Trophoblast cell (in vitro differentiated cells and primary cell): ENCODE measurements at places on chromosomes 5 and 9.
A peak's percentile ranks its signal among the peaks of the same experiment; 100 is the strongest.

GRCh38 chr5:17846496-17846895 lies 212.2 kb downstream of the TAF11L14 start:
- no peaks in the 10 kb centered on the region for H3K36me3 ChIP-seq
- DNase-seq: no peak
- no peaks in the 10 kb centered on the region for H3K27me3 ChIP-seq
- no peak overlapping the region for H3K27ac ChIP-seq
- no peak overlapping the region for H3K4me3 ChIP-seq

GRCh38 chr9:115520646-115521045 lies 402.7 kb upstream of the TNC start:
- no peaks in the 10 kb centered on the region for H3K4me1 ChIP-seq
- no peak overlapping the region for H3K4me3 ChIP-seq
- no peak overlapping the region for H3K27ac ChIP-seq
- H3K36me3 ChIP-seq: no peaks in the 10 kb centered on the region
- no peak for DNase-seq
- no peaks in the 10 kb centered on the region for H3K27me3 ChIP-seq

DNA sequence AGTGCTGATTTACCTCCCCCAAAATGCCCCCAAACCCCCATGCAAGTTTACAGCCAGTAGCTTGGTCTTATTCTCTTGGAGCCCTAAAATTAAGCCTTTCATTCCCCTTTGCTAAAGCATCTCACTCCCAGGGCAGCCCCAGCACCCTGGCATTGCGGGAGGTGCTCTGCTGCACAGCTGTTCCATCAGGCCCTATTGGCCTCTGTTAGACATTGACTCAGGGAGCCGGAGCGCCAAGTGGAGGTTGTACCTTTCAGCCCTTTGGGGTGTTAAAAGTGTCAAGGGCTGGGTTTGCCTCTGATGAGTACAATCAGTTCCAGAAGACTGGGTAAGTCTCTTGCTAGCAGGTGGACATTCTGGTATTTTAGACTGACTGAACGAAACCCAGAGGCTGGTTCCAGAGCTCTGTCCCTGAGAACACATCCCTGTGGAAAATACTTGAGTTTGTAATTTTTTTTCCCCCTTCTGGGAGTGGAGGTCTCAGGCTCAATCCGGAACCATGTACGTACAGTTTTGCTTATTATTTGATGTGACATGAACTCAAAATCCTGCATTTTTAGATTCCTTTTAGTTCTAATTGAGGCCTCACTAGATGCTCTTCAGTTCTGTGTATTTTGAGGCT lies 102.4 kb downstream of the UBE2R2 start:
- H3K27me3 ChIP-seq: no peaks in the 10 kb centered on the region
- DNase-seq: no peak
- H3K4me1 ChIP-seq: no peaks in the 10 kb centered on the region

- H3K4me3 ChIP-seq: no peak overlapping the region
- H3K36me3 ChIP-seq: no peaks in the 10 kb centered on the region
- H3K4me1 ChIP-seq: no peaks in the 10 kb centered on the region
- no peaks in the 10 kb centered on the region for H3K27me3 ChIP-seq
Observed at GRCh38 chr5:112186401-112186990, 232.6 kb downstream of the EPB41L4A start.

DNA sequence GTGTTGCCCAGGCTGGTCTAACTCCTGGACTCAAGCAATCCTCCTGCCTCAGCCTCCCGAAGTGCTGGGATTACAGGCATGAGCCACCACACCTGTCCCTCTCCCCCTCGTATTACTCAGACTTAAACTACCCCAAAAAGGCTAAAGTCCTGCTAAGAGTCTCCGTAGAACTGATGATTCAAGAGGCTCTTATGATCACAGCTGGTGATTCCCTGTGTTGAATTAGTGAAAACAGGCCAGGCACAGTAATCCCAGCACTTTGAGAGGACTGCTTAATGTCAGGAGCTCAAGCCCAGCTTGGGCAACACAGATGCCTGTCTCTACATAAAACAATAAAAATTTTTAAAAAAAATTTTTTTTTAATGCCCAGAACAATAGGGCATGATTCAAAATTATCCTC lies 9.2 kb downstream of the CDC26 start:
- no peak overlapping the region for H3K4me3 ChIP-seq
- no peaks in the 10 kb centered on the region for H3K4me1 ChIP-seq
- no peak overlapping the region for H3K27ac ChIP-seq

- H3K4me3 ChIP-seq: no peak overlapping the region
- H3K4me1 ChIP-seq: no peaks in the 10 kb centered on the region
- no peaks in the 10 kb centered on the region for H3K27me3 ChIP-seq
- DNase-seq: no peak
- no peak overlapping the region for H3K27ac ChIP-seq
Observed at GRCh38 chr5:81506378-81506777, 112.4 kb upstream of the ACOT12 start.

GRCh38 chr9:124202447-124202971 lies 55.2 kb upstream of the NEK6 start:
- H3K27ac ChIP-seq: no peak overlapping the region
- DNase-seq: peak; percentile 22
- no peak overlapping the region for H3K4me3 ChIP-seq
- no peaks in the 10 kb centered on the region for H3K36me3 ChIP-seq
